Temporal lobe (tissue), 4 donors: ENCODE measurements at places on chromosomes 5 and 9. TPM values are rescaled to one million over a fixed set of nuclear protein-coding genes. Genes with fewer than 3 reads are reported as not detected.

CDKN2A gene
- total RNA-seq = 1.5 TPM

TRIM7 gene
- 1.7 TPM for total RNA-seq

ADGRD2 gene
- 0.25 TPM for total RNA-seq

NFIB gene
- total RNA-seq = 139 TPM

NCBP1 gene
- total RNA-seq = 50.6 TPM

AHRR gene
- total RNA-seq = 2.0 TPM

TLX3 gene
- total RNA-seq = not detected

PALM2AKAP2 gene
- 2.5 TPM for total RNA-seq

CACNA1B gene
- total RNA-seq = 30.2 TPM

ADAMTSL2 gene
- total RNA-seq = 2.7 TPM

SOWAHA gene
- 4.7 TPM for total RNA-seq

CXCL14 gene
- 9.3 TPM for total RNA-seq

STPG3 gene
- total RNA-seq = not detected

PCDHGB4 gene
- total RNA-seq = 12.8 TPM

AQP7 gene
- not detected for total RNA-seq

MAPK9 gene
- total RNA-seq = 54.6 TPM

PCDHB5 gene
- 7.6 TPM for total RNA-seq

ANKRD33B gene
- total RNA-seq = 3.0 TPM

FCN2 gene
- not detected for total RNA-seq

SARDH gene
- total RNA-seq = 2.2 TPM

RRAGA gene
- 45.2 TPM for total RNA-seq

ADAMTSL1 gene
- total RNA-seq = 15.7 TPM

CSF1R gene
- 6.4 TPM for total RNA-seq

CDKN2AIPNL gene
- 29.5 TPM for total RNA-seq

TAF11L10 gene
- total RNA-seq = not detected

CDC20B gene
- 0.25 TPM for total RNA-seq

PCDHGA9 gene
- total RNA-seq = 12.8 TPM

FBN2 gene
- 8.1 TPM for total RNA-seq

DMRT3 gene
- total RNA-seq = not detected

BTNL3 gene
- not detected for total RNA-seq

FBP1 gene
- total RNA-seq = not detected

FBXL7 gene
- 3.9 TPM for total RNA-seq

KYAT1 gene
- 9.1 TPM for total RNA-seq
